Suppressor macrophage (primary cell): ENCODE measurements at places on chromosomes 3 and 15.

DNA sequence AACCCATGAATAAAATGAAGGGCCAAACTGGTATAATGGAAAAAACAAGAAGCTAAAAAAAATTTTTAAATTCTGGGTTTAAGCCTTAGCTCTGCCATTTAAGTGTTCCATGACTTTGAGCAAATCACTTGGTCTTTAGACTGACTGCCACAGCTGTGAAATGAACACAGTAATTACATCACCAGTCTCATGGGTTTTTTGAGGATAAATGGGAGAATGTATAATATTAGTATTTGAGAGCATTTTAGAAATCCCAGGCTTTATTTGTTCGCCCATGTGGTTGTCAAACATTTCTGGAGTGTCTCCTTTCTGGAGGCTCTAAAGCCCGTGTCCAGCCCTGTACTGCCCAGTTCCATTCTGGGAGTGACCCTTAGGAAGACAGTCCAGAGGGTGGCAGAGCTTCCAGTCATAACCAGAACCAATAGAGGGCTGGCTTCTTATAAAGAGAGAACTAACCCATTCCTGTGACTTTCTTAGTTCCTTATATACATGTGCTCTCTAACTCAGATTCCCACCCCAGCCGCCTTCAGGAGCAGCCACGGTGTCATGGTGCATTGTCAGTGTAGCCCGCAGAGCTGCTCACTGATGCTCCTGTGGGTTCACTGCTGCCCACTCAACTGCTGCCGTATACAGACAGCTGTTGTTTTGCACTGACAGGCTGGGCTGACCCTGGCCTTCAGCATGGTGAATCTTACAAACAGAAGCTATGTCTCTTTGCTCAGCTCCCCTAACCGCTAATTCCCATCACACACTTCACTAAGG lies 44.7 kb downstream of the BOC start:
- DNase-seq = peak; percentile 64

GRCh38 chr3:58989955-58990354 lies 59.9 kb downstream of the CFAP20DC start:
- no peak for DNase-seq

DNA sequence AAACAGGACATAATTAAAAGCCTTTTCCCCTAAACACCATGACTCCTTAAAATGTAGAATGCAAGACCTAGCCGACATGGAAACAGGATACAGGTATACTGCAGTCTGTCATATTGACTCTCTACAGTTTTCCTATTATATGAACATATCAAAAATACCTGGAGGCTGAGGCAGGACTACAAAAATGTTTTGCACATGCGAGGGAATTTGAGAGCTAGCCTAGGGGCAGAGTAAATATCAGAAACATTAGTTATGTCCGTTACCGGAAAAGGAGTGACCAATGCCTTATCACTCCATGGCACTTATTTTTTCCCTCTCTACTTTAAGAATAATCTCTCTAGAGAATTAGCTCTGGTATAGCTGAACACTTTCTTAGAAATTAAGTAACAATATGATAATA lies 732.3 kb downstream of the TUSC7 start:
- DNase-seq = no peak

GRCh38 chr3:52231502-52232278 lies 6.2 kb upstream of the TLR9 start:
- peak; percentile 86 for DNase-seq

GRCh38 chr3:66671291-66671690 lies 170.5 kb upstream of the LRIG1 start:
- DNase-seq = no peak

DNA sequence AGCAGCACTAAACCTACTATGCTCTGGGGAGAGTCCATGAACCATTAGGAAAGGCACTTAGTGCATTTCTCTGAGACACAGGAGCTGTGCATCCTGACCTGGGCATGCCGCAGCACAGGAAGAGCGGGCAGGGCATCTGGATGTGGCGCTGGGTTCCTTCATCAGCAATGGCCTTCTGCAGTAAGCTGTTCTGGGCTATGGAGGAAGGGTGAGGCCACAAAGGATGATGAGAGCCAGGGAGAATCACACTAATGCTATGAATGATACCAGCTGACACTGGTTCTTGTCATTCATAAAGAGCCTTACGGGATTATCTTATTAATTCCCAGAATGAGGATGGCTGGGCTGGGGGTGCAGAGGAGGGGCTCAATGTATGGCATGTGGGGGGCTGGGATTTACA lies 12.7 kb upstream of the SCN10A start:
- DNase-seq = no peak

- DNase-seq = no peak
Observed at GRCh38 chr3:161989012-161989411, 492.4 kb downstream of the OTOL1 start.

DNA sequence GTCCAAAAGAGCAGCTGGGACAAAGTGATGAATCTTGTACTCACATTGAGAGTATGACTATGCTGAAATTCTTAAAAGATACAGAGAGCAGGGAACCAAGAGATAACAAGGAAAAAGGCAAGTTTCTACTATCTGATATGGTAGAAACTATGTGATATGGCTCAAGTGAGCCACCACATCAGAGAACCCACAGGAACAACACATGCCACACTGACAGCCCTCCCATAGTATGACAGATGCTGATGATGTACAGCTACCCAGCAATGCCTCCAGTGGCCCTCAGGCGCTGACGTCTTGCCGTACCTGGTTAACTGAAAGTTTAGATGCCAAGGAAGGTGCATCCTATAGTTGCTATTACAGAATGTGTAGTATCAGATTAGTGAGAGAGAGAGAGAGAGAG lies 42.4 kb downstream of the CHAC1 start:
- no peak for DNase-seq

DNA sequence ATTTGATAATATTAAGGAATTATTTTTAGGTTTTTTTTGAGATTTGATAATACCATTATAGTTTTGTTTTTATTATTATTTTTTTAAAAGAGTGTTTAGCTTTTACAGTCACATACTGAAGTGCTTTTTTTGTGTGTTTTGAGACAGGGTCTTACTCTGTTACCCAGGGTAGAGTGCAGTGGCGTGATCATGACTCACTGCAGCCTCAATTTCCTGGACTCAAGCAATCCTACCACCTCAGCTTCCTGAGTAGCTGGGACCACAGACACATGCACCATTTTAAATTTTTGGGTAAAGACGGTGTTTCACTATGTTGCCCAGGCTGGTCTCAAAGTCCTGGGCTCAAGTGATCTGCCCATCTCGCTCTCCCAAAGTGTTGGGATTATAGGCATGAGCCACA lies 73.0 kb downstream of the SUMF1 start:
- peak; percentile 69 for DNase-seq

GRCh38 chr3:103184772-103185171 lies 750.0 kb downstream of the ZPLD1 start:
- DNase-seq = no peak

DNA sequence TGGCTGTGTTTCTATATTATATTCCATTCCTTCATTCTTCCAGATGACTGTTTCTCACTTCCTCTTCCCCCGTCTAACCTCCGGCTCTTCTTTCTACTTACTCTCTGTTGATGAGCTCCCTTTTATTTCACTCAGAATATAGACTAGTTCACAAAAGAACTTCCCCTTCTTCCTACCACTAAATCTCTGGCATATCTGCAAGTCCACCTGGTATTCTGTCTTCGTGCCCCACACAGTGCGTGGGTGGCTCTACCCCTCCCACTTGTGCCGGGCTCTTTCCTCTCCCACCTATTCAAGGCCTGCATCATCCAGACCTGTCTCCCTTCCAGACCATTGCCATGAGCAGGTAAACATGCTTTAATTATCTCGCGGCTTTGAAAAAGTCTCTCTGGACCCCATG lies 73.0 kb downstream of the SCN10A start:
- DNase-seq = peak; percentile 20

DNA sequence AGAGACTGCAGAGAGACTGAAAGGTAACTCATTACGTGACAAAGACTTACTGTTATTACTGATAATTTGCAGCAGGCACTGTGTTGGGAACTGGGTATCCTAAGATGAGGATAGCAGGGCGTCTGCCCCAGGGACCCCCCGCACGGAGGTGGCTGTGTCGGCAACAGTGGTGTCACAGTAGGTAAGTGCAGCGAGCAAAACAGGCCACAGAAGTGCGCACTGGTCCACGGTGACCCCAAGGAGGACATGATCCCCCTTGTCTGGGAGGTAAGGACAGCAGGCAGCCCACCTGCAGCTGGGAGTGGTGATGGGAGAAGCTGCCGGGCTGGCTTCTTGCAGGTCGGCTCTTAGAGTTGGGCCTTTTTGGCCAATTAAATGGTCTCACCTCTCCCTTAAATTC lies 82.9 kb downstream of the FAM43A start:
- DNase-seq = no peak

DNA sequence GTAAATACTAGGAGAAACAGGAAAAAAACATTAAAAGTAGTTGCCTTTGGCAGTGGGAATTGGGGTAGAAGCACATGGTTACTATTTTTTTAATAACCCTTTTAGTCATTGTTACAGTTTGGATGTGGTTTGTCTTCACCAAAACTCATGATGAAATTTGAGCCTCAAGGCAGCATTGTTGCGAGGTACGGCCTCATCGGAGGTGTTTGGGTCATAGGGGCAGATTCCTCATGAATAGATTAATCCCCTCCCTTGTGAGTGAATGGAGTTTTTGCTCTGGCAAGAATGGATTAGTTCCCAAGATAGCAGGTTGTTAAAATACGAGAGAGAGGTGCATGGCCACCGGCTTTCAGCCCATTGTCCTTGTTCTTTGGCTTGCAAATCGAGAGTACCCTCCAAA lies 92.6 kb downstream of the LEKR1 start:
- no peak for DNase-seq

- no peak for DNase-seq
Observed at GRCh38 chr3:99845999-99846398, 28.3 kb downstream of the CMSS1 start.

GRCh38 chr3:173653781-173654180 lies 256.2 kb downstream of the NLGN1 start:
- no peak for DNase-seq

DNA sequence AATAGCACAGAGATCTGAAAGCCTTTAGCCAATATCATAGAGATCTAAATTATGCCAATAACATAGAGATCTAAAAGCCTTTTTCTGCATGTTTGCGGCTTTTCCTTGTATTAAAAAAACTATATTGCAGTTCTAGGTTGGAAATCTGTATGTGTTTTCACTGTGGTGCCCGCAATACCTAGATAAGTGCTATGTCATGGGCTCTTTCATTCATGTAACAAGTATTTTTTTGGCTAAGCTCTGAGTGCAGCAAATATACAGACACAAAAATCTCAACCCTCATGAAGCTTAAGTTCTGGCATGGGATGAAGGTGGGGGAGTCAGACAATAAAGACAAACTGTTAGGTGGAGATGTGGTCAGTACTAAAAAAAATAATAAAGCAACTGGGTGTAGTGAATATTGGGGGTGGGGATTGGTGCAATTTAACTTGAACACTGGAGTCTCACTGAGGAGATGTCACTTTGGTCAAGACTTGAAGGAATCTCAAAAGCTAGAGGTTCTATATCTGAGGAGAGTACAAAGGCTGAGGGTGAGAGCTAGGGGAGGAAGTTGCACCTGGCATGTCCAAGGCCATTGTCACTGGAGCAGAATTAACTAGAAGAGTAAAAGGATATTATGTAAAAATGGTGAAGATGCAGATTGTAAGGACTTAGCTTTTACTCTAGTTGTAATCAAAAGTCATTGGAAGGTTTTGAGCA lies 973 bp downstream of the BUB1B start:
- no peak for DNase-seq

- no peak for DNase-seq
Observed at GRCh38 chr3:154583086-154583634, 153.2 kb upstream of the GPR149 start.

GRCh38 chr15:99414755-99415731 lies 150.7 kb upstream of the MEF2A start:
- DNase-seq = peak; percentile 91

DNA sequence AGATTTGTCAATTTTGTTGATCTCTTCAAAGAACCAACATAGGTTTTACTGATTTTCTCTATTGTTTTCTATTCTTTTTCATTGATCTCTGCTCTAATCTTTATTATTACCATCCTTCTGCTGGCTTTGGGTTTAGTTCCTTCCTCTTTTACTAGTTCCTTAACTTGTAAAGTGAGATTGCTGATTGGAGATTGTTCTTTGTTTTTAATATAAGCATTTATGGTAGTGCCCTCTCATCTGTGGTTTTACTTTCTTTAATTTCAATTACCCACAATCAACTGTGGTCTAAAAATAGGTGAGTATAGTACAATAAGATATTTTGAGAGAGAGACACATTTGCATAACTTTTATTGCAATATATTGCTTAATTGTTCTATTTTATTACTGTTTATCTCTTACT lies 13.2 kb upstream of the CLRN1 start:
- no peak for DNase-seq

DNA sequence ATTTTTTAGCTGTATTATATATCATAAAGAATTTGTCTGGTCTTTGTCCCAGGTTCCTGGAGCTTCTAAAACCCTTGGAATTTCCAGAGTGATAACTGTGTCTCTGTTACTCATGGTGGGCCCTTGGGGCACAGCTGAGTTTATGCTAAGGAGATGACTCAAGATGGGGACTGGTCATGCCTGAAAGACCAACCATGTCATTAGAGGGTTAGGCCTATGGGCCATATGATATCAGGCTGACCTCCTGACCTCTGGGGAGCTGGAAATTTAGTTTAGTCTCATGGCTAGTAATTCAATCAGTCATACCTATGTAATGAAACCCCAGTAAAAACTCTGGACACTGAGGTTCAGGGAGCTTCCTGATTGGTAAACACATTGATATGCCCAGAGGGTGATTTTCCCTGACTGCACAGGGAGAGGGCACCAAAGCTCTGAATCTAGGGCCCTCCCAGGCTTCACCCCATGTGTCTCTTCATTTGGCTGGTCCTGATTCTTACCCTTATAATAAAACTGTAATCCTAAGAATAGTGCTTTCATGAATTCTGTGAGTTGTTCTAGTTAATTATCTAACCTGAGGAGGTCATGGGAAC lies 69.6 kb downstream of the EEFSEC start:
- no peak for DNase-seq

GRCh38 chr15:84911879-84912660 lies 27.6 kb downstream of the SLC28A1 start:
- peak; percentile 40 for DNase-seq

DNA sequence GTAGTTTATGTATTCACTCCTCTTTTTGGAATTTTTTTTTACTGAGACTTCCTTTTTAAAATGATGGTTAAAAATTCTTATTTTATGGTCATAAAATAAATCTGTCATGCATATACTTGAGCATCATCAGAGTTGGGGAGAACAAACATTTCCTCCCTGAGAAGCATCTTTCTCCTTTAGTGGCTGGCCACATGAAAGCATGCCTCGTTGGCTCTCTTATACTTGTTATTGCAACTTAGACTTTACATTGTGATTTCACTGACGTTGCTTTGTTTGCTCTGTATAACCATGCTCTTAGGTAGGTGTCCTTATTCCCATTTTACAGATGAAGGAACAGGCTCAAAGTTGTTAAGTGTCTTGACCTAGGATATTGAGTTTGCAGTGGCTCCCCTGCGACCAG lies 18.1 kb downstream of the BBX start:
- DNase-seq = no peak

GRCh38 chr3:112032098-112032731 lies 2.3 kb upstream of the TMPRSS7 start:
- no peak for DNase-seq

GRCh38 chr3:4523710-4524698 lies 30.9 kb downstream of the ITPR1 start:
- peak; percentile 35 for DNase-seq
